ENCODE measurements at places on chromosomes 16 and 17.

DNA sequence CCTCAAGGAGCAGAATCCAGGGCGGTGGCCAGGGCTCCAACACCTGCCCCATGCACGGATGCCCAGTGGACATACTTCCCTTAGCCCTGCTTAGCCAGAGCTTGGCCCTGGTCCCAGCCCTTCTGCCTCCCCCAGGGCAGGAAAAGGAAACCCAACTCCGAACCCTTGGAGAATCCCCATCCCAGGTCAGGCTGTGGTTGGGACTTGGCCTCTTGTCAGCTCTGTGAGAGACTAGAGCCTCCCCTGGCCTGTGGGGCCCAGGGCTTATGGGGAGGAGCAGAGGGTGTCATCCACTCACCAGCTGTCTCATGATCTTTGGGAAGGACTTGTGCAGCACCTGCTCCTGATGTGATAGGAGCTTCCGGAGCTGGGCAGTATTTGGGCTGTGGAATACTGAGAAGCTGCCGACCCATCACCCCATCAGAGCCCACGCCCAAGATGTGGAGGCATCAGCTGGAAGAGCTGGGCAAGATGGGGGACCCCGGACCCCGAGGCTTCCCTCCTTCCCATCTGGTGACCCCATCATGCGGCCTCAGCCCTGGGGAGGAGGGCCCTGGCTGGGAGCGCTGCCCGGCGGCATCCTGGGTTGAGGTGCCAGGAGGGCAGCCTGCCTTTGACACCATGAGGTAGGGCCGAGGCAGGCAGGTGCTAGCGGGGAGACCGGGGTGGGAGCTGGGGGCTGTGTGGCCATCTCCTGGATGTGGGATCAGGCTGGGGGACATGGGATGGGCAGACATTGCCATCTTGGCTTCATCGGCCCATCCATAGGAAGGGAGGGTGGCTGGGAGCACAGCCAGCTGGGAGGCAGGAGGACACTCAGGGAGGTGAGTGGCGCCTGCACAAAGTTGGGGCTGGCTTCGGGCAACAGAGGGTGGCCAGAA is 45.1 kb downstream of the TNFRSF13B start:
- no peak for DNase-seq

DNA sequence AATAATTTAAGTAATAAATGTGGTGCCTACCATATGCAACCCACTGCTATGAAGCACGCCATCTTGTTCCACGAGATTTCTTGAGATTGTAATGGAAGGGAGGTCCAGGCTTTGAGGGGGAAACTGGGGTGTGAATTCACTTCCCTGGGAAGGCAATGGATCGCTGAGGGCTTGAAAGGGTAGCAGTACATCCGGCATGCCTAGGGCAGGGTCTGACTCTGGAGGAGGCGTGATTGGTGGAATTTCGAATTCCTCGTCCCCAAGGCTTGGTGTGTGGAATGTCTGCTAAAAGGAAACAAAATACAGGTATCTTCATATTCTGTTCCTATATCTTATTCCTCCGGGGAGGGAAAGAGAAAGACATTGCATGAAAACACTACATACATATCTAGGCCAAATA is 83.0 kb downstream of the TOX3 start:
- no peak for DNase-seq

DNA sequence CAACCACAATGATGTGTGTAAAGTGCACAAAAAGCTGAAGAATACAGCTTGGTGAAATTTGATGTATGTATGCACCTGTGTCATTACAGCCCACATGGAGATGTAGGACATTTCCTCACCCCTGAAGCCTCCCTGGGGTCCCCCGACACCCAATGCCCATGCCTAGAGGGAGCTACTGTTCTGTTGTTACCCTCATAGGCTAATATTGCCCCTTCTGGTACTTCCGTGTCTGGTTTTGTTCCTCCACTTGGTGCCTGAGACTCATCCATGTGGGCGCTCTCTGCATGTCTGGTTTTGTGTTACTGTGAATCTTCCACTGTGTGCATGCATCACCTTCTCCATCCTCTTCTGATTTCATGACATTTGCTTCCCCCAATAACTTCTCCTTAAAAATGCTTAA is 18.6 kb downstream of the TNFRSF13B start:
- DNase-seq = no peak

DNA sequence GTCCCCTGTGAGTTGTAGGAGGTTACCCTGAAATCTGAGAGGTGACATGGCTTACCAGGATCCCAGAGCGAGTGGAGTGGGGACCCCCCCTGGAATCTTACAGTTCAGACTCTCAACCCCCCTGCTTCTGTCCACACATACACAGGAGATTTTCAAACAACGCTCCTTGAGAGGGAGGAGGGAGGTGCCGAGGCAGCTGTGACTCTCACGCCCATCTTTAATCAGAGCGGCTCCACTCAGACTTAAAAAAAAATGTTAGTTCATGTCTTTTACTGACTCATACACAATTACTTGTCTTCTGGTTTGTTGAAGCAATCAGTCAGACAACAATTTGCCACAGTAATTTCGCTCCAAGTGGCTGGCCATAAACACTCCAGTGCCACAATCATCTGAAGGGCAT is 15.4 kb upstream of the TMEM220 start:
- DNase-seq = no peak

- DNase-seq = peak; percentile 32
Measured at GRCh38 chr17:47802341-47803022, 19.1 kb downstream of the OSBPL7 start.

GRCh38 chr16:56947604-56947995 is 14.2 kb upstream of the CETP start:
- no peak for DNase-seq

GRCh38 chr17:64984181-64984580 is 64.9 kb upstream of the LRRC37A3 start:
- no peak for DNase-seq

DNA sequence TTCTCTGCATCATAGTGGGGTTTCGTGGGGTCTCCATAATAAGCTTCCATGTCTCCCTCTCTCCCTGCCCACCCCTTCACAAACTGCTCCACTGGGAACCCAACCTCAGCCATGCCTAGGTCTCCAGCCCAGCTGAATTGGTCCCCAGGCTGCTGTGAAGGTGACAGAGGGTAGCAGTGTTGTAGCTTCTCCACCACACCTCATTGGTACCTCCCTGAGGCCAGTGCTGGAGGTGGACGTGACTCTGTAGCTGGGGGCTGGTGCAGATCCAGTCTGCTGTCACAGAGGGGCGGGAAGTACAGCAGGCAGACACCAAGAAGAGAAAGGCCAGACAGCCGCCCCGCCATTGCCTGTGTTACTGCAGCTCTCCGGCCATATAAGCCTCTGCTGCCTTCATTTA is 82.1 kb downstream of the OR1D5 start:
- DNase-seq = no peak

DNA sequence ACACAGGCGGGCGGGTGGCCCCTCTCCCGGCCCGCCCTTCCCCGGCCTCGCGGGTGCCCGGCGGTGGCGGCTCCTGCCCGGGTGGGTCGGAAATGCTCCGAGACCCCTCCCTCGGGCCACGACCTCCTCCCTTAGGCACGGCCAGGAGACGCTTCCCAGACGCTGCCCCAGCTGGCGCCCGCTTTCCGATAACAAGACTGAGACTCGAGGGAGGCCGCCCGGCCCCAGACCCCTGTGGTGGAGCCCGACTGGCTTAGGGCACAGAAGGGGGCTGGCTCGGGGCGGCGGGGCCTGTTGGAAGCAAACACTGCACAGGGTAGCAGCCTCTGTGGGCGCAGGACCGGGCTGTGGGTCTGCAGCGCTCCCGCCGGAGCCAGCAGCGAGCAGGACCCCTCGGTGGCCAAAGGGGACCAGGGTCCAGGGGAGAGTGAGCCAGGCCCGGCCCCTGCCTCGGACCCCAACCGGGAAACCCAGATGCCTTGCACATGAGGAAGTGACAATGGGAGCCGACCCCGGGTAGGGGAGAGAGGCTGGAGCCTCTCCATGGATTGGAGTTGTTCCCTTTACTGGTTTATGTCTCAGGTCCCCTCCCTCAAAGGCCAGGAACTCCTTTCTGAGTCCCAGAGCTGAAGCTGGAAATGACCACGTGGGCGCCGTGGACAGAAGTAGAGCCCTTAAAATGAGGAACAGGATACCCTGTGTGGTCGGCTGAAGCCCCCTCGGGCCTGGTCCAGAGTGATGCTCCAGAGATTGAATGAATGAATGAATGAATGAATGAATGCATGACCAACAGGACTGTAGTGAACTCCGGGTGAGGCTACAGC is 19.8 kb upstream of the ADCY7 start:
- DNase-seq = no peak

DNA sequence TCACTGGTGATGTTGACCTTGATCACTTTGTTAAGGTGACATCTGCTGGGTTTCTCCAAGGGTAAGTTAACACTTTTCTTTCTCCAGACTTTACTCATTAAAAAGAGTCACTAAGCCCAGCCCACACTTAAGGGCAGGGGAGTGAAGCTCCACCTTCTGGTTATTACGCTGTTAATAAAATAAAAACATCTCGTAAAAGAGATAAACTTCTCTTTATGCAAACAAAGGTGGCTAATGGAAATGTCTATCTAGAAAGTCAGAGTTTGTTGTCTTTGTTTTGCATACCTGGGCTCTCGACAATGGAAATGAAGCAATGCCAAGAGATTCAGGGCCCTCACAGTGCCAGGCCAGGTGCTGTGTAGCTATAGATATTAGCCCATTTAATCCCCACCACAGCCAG is 134.4 kb downstream of the ZFHX3 start:
- DNase-seq = no peak

- no peak for DNase-seq
Measured at GRCh38 chr17:12390631-12391030, 275.1 kb upstream of the MYOCD start.

DNA sequence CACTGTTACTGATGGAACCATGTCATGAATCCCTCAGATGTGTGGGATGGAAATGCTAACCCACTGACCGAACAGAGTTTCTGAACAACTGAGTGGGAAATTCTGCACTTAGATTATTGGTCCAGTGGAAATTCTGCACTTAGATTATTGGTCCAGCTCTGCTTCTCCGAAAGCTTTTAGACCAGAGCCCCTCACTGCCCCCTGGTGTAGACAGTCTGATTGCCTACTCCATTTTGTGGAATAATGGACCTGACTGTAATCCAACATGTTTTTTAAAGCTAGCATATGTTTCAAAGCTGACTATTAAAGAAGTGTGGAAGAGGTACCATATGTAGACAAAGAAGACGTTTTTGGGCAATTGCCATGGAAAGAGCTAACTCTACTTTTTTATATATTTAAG is 50.3 kb upstream of the TBX2 start:
- DNase-seq = no peak

DNA sequence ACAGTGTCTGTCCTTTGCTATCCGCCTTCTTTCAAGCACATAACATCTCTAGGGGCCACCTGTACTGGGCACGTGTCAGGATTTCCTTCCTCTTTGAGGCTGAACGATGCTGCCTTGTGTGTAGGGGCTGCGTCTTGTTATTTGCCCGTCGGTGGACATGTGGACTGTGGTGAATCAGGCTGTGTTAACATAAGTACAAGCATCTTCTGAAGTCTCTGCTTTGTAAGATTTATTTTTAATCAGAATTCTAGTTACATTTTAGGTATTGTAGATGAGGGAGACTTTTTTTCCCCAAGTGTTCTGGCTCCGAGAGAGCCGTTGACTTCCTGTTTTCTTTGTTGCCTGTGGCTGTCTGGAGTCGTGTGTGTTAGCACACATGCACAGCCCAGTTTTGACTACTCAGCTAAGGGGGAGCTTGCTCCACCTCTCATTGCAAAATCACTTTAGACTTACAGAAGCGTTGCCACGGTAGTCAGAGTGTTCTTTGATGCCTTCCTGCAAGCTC is 26.1 kb downstream of the SPG7 start:
- DNase-seq = no peak

GRCh38 chr16:83847371-83848225 is 39.8 kb downstream of the HSBP1 start:
- DNase-seq = no peak

DNA sequence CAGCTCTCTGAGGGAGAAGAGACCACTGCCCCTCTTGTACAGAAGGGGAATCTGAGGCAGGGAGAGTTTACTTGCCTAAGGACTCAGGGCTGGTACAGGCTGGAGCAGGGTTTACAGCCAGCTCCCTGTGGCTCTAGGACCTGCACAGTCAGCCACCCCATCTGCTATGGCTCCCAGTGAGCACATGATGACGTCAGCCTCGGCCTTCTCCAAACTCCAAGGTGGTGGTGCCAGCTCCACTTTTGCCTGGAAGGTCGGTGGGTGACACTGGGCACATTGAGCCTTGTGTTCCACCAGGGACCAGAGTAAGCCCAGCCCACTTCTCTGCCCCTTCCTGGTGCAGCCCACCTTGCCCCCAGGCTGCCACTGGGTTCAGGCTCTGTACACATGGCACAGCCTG is 202.2 kb downstream of the ENGASE start:
- no peak for DNase-seq

- peak; percentile 70 for DNase-seq
Measured at GRCh38 chr17:63700528-63701455, 867 bp upstream of the LIMD2 start.

DNA sequence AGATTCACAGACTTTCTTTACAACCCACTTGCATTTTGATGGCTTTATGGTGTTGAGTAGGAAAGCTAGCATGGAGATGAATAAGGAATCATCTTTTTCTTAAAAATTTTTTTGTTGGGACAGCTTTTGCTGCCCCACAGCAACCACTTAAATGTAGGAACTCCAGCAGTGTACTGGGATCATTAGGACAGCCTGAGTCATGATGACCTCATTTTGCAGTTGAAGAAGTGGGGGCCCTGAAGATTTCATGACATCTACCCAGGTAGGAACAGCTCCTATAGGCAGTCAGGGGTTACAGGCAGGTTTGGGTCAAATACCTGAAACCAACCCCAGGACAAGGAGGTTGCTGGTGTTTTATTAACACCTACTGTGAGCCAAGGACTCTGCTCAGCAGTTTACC is 2.1 kb downstream of the METTL22 start:
- DNase-seq = no peak

GRCh38 chr16:89709716-89710432 is 8.4 kb upstream of the SPATA2L start:
- no peak for DNase-seq
